ENCODE measurements at places on chromosomes 1 and 21.

DNA sequence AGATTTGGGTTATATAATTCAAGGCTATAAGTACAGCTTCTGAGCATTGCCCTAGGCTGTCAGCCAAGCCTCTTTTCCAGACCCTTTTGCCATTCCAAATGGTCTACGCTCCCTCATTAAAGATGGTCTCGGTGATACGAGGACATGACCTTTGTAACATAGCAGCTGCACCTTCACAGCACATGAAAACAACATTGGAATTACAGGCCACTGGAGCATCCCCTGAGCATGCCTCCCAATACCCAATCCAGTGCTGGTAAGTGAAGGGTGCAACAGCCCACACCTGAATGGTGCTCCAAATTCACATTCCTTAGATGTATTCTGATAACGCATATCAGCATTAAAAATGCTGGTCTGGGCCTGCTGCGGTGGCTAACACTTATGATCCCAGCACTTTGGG lies 20.1 kb upstream of the PTPRF start:
- DNase-seq: no peak

DNA sequence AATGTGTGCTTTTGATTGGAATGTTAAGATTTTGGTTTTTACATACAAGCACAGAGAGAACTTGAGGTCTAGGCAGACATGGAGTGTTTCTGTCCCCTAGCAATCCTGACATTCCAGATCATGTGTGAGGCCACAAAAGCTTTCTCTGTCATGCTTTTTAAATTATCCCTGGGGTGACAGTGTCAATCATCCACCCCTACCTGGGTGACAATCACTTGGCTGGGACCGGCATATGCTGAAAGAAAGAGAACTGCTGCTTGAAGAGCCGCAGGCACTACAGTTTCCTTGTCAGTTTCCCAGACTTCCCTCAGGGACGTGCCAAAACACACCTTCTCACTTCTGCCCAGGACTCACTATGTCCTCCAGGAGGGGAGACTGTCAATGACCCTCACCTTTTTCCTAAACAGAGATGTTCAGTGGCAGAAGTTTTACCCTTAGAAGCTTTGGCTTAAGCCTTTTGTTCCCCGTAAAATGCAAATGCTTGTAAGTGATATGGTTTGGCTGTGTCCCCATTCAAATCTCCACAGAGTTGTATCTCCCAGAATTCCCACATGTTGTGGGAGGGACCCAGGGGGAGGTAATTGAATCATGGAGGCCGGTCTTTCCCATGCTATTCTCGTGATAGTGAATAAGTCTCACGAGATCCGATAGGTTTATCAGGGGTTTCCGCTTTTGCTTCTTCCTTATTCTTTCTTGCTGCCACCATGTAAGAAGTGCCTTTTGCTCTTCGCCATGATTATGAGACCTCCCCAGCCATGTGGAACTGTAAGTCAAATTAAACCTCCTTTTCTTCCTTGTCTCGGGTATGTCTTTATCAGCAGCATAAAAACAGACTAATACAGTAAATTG lies 217.4 kb downstream of the FGGY start:
- DNase-seq: no peak

- no peak for DNase-seq
These were observed 29.7 kb downstream of the SLC45A1 start for GRCh38 chr1:8347635-8348034.

DNA sequence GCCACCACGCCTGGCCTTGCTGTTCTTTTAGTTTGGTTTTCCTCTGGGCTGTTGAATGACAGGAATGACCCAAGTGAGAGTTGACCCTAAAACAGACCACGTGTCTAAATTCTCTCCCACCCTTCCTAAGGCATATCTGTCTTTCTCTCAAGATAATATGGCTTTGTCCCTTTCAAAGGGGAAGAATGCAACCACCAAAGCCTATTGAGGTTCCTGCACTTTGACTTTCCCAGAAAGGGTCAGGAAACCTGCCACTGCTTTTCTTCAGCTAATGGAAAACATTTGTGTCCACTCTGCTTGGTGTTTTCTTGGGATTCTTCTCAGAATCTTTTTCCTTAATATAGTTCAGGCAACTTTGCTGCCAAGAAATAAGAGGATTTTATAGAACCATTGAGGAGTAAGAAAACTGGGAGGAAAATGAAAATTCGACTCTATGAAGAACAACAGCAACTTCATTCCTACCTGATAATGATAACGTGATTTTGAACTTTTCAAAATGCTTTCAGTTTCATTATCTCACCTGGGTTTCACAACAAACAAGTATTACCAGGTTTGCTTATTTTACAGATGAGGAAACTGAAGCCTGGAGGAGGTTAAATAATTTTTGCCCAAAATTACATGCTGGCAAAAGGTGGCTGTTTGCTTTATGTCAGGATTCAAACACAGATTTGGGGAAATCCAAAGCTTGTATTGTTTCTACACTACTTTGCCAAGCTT lies 6.9 kb downstream of the PLPP3 start:
- no peak for DNase-seq

- no peak for DNase-seq
These were observed 272.1 kb downstream of the GRIK3 start for GRCh38 chr1:36762174-36762573.

DNA sequence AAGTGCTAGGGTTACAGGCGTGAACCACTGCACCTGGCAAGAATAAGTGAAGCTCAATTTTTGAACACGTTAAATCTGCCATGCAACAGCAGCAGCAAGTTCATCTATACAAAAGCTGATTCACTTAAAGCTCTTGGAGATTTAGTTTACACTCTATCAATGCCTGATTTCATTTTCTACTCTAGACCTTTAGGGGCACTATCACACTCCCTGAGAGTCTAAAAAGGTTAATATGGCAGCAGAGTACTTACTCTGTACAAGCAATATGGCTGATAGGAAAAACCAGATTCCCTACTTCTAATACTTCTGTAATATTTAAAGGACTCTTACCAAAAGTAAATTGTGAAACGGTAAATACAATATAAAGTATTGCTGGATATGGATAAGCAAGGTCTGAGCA lies 4.8 kb downstream of the RBM34 start:
- no peak for DNase-seq

GRCh38 chr1:33655496-33655895 lies 183.1 kb downstream of the ZSCAN20 start:
- DNase-seq: no peak

DNA sequence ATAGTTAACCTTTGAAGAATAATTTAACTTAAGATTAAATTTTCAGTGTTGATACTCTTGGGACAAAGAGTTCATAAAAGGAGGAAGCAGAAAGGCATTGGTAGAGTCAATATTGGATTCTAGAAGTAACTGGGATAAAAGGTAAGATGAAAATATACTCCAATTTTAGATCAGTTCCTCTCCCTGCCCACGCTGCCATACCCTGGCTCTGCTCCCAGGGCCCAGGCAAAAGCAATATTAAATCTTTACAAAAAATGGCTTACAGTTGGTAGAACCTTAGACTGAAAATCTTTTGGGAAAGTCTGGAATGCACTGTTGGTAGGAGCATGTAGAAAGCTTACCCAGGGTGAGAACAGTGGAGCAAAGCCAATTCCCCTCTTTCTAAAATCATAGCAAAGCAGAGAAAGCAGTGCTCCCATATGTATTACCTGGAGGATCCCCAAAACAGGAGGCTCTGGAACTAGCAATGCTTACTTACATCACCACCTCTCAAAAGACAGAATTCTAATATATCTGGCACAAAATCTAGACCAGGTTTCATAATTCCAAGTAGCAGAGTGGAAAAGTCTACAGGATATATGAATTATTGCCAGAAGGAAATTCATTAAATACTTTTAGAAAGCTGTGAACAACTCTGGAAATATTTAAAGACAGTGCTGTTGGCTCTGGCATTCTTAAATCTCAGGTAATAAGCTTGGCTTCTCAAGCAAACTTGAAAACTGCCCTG lies 24.5 kb downstream of the KIAA0319L start:
- DNase-seq: no peak

DNA sequence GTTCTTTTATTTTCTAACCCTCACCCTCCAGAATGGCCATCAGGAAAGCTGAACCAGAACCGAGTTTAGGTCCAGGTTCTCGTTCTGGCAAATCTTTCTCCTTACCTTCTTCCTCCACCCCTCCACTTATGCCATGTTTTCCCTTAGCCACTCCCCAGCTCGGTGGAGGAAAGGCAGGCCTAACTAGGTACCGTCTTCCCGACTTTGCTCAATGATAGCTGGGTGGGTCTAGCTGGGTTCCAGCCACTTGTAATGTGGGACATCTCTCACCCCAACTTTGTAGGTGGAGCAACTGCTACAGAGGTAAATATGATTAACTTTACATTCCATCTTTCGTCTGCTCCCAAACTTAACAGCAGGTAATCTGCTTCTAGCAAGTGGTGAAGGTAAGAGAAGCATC lies 646 bp downstream of the BNIPL start:
- no peak for DNase-seq

GRCh38 chr1:39692152-39693074 lies 1.2 kb upstream of the HPCAL4 start:
- DNase-seq: no peak

- DNase-seq: no peak
These were observed 59.0 kb downstream of the NFASC start for GRCh38 chr1:204929487-204930154.

DNA sequence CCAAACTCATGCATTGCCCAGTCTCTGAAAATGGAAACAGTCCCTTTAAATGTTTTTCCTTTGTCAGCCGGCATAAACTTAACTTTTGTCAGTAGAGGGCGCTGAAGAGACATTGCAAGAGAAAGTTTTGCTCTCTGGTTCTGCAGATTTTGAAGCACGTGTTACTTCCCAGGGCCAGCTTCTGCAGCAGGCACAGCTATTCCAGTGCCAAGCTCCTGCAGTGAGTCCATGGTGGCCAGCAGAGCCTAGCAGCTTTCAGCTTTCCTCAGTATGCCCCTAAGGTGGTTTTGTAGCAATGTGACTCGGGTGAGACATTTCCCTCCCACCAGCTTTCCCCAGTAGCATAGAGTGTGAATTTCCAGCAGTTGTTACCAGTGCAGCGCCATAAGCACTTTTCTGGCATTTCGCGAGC lies 2.6 kb upstream of the IFI44L start:
- peak; percentile 86 for DNase-seq

DNA sequence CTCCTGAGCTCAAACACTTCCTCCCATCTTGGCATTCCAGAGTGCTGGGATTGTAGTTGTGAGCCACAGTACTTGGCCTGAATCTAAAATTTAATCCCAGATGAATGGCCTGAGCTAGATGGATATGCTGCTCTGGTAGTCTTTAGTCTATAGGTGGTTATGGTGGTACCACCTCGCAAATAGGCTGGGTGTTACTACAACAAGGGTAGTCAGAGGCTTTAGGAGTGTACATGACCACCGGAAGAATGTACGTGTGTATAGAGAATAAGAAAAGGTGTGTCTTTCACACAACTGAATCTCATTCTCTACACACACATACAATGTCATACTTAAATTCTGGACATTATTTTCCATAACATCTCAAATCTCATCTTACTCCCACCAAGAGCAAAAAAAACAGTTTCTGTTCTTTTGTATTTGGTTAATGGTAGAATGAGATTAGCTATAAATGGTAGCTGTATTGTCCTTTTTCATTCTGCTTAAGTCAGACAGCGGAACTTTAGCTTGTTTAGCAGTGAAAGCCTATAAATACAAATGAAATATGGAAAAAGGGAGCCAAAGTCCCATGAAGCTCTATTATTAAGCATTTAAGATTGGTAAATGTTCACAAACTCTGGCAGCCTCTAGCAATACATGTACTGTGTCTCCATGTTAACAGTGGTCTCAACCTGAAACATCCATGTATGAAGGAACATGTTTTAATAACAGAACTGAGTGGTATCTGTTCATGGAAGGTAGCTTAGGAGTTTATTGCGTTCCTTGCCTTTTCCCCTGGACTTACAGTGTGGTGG lies 16.2 kb downstream of the CAP1 start:
- no peak for DNase-seq

GRCh38 chr1:1011396-1011949 lies 1.8 kb upstream of the ISG15 start:
- DNase-seq: no peak

DNA sequence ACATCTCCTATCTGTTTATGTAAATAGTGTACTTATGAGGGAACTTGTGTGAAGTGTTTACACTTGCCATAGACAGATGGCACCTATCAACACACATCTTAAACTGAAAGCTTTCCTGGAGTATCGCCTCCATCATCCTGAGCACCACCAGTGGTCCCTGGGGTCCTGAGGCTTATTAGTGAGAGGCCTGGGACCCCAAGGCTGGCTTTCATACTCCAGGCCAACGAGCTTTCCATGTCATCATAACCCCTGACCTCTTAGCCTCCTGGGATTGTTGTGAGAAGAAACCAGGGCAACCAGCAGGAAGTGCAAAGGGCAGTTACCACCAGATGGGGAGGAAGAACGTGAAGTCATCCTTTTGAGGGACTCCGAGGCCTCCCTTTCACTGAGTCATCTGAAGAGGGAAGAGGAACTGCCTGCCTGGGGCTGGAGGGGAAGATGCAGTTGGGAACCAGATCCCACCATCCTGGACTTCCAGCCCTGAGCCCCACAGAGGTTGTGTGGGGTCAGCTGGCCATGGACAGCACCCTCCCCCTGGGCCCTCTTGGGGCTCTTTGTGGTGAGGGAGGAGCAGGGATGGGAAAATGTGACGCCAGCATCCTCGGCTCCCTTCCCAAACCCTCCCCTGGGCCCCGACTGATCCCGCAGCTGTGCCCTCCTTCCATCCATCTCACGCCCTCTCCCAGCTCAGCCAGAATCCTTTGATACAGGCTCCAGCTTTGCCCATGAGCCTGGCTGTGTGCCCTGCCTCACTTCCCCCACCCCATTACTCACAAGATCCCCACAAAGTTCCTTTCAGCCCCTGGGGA lies 5.8 kb downstream of the INKA2 start:
- peak; percentile 96 for DNase-seq

- DNase-seq: no peak
These were observed 40.4 kb upstream of the EPS15 start for GRCh38 chr1:51559501-51559900.

- DNase-seq: peak; percentile 31
These were observed 10.0 kb downstream of the NCF2 start for GRCh38 chr1:183580281-183580682.

DNA sequence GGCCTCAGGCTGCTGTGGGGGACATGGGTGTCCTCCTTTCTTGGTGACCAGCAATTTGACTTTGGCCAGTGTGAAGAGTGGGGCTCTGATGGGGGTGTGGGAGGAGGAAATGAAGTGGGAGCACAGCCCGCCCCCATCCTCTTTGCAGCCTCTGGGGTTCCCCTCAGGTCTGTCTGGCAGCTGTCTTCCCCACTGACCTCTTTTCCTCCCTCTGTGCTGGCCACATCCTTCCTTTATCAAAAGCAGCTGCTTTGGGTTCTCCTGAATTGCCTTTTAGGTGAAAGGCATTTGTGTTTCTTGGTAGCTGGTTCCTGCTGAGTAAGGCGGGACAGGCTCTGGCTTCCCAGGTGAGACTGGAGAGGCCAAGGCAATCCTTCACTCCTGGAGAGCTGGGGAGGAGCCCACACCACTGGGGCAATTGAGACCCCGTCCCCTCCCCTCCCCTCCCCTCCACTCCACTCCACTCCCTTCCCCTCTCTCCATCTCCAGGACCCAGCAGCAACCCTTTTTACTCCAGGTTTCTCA lies 24.9 kb downstream of the PCAT6 start:
- peak; percentile 19 for DNase-seq

- DNase-seq: peak; percentile 57
These were observed 29.6 kb downstream of the SETD4 start for GRCh38 chr21:36030581-36031189.

GRCh38 chr1:205077934-205078311 lies 6.3 kb downstream of the TMEM81 start:
- peak; percentile 49 for DNase-seq

All from fibroblast of mammary gland (primary cell).